ENCODE measurements at places on chromosomes 16 and 17. TPM values are rescaled to one million over a fixed set of nuclear protein-coding genes. Genes with fewer than 3 reads are reported as not detected.

DNA sequence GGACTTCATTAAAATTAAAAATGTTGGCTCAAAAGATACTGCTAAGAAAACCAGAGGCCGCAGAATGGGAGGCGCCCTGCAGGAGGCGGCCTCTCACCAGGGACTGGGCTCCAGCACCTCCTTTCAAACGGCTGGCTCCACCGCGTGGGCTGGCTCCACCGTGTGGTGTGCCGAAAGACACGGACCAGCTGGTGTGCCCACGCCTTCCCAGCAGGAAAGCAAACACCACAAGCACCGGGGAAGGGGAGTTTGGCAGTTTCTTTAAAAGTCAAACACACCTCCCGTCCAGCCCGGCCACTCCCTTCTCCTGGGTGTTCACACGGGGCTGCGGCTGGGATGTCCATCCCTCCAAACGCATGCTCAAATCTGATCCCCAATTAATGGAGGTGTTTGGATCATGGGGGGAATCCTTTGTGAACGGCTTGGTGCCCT, 13.9 kb downstream of the HAGH start:
- DNase-seq = peak; percentile 69

- DNase-seq = peak; percentile 74
Measured at GRCh38 chr17:55735731-55736405, 13.2 kb upstream of the TMEM100 start.

- DNase-seq = no peak
Measured at GRCh38 chr17:19900809-19901208, 33.1 kb upstream of the ULK2 start.

Gene CRAMP1
- 19.5 TPM for total RNA-seq

DNA sequence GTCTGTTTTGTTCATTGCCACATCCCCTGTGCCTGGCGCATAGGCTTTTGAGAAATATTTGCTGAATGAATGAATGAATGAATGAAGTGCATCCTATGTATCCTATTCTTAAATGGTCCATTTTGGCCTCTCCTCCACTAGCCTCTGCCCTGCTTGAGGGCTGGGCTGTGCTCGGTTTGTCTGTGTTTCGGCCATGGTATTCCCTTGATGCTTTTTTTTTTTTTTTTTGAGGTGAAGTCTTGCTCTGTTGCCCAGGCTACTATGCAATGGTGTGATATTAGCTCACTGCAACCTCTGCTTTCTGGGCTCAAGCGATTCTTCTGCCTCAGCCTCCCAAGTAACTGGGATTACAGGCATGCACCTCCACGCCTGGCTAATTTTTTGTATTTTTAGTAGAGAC, 110.1 kb downstream of the NTN1 start:
- DNase-seq = no peak

Gene NEUROD2
- total RNA-seq = not detected

DNA sequence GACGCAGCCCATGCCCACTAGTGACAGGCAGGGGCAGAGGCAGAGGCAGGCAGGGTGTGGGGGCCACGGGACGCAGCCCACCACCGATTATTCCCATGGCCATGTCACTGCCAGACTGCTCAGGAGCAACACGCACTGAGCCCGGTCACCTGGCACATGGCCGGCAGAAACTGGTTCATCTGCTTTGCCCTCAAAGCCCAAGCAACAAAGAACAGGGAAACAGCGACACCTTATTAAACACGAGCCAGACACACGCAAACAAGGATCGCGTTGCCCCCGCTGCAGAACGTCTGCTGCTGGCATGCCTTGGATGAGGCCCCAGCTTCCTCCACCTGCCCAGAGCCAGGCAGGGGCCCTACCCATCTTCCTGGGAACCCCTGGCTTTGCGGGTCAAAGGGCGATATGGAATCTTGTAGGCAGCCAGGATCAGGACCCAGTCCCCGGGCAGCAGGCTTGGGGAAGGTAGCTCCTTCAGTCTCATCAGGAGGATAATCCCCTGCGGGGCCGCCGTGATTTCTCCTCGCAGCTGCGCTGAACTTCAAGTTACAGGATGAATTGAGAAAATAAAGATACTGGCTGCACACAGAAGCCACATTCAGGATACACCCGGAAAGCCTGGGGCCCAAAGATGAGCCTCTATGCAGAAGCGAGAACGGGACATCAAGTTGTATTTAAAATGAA, 4.8 kb downstream of the TBC1D16 start:
- DNase-seq = no peak

- DNase-seq = no peak
Measured at GRCh38 chr17:17570798-17571716, 20.5 kb downstream of the PEMT start.

DNA sequence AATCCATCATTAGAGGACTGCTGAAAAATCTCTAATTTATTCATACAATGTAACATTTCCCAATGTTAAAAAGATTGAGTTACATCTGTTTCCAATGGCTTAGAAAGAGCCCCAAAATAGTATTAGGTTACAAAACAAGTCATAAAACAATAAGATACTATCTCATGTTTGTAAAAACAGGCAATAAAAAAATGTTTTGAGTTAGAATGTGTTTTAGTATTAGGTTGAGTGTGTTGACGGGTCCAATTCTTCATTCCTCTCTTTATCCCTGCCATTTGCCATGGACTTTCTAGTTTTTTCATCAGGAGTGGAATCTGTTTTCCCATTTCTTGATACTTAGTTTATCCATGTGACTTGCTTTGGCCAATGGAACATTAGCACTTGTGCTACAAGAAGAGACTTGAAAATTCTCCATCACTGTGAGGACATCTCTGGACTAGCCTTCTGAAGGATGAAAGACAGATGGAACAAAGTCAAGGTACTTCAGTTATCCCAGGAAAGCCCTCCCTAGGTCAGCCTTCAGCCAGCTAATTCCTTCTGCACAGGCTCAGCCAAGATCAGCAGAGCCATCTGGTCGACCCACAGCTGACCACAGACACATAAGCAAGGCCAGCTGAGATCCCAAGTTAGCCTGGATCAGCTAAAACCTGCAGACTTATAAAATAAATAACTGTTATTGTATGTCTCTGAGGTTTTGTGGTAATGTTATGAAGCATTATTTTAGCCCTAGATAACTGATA, 83.3 kb downstream of the HS3ST3A1 start:
- DNase-seq = no peak

Gene DPEP3
- 0.19 TPM for total RNA-seq

Gene SGSH
- total RNA-seq = 7.2 TPM

Gene KRT20
- total RNA-seq = not detected

DNA sequence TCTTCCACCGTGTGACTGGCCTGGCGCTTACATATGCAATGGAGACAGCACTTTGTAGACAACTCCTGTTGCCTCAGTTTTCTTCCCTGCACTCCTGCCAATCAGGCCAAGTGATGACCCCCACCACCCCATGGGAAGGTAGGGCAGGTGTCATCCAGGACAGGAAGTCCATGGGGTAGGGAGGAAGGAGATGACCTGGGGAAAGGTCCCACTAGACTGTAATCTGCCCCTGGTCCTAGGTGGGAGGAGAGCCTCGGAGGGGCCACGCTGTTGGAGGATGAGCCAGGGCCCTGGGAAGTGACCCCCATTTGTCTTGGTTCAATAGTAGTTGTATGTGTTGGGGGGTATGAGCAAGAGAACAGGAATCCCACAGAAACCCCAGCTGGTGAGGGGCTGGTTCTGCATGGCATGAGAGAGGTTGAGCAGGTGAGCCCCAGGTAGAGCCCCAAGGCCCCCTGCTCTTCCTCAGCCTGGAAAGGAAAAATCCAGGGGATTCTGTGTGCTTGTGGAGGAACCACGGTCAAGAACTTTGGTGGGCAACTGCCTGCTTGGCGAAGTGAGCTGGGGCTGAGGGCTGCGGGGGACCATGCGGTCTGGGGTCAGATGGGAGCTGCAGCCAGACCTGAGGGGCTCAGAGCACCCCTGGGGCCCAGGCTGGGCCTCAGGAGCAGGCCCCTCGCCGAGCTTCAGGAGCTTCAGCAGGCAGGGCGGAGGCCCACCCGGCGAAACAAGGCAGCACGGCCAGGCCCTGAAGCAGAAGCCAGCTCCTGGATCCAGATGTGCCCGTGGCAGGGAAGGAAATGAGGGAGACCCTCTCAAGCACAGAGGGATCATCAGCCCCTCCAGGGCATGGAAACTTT, 50.7 kb downstream of the NT5M start:
- DNase-seq = no peak

DNA sequence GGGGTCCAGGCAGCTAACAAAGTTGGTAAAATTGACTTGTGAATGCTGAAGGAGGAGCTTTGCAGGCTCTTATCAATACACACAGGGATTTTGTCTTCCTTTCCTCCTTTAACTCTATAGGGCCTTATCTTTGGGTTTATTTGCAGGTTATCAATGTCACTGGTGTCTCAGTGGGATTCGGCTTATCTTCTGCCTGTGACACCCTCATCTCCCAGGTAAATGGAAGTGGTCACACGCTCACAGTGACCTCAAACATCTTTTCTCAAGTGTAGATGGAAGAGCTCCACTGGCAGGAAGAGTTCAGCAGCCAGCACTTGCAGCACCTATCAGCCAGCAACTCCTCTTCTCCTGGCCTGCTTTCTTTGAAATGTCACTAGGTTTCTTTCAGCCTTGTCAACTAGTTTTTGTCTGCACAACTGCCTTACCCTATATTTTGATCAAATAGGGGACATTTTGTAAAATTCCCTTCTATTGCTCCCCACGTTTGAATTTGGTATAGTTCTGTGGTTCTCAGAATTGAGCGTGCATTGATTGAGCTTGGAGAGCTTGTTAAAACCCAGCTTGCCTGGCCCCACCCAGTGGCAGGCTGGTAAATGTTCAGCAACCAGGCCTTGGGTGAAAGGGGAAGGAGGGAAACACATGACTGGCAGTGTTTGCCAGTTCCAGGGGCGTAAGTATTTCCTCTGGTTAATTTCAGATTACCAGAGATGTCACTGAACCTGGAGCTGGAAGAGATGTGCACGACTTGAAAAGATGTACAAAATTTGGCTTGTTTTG, 12.8 kb downstream of the SLC47A1 start:
- DNase-seq = peak; percentile 20

DNA sequence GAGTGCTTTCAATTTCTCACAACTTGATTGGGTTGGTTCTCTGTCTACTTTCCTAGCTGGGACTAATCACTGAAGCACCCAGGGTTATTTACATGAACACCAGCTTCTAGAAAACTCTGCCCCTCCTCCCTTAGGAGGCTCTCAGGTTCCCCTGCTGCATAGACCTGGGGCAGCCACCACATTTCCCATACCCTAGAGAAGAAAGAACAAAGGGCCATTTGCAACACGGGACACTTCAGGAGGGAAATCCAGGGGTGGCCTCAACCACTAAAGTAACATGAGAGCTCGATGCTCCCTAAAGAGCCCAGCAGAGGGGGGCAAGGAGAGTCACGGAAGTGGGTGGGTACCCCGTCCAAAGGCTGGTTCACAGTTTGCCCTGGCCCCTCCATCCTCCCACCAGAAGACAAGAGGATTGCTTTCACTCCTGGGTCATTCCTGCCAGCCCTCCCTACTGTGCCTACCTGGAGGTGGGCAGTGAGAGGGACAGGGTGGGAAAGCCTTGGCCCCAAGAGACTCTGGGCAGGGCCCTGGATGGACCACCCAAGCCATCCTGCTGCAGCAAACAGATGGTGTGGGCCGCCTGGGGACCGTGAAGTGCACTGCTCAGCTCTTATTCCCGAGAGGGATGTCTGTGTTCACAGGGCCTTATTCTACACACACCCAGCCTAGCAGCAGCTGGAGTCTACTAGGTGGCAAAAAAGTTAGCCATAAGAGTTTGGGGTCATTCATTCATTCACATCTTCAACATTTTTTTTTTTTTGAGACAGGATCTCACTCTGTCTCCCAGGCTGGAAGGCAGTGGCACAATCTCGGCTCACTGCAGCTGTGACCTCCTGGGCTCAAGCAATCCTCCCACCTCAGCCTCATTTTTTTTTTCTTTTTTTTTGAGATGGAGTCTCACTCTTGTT, 392.1 kb downstream of the SOX9 start:
- DNase-seq = no peak

Gene UMOD
- not detected for total RNA-seq

Gene OR1G1
- total RNA-seq = not detected

Gene SALL1
- 70.7 TPM for total RNA-seq

GRCh38 chr16:31706925-31707324, 166.7 kb upstream of the ZNF267 start:
- no peak for DNase-seq

Gene RNF213
- 23.7 TPM for total RNA-seq

DNA sequence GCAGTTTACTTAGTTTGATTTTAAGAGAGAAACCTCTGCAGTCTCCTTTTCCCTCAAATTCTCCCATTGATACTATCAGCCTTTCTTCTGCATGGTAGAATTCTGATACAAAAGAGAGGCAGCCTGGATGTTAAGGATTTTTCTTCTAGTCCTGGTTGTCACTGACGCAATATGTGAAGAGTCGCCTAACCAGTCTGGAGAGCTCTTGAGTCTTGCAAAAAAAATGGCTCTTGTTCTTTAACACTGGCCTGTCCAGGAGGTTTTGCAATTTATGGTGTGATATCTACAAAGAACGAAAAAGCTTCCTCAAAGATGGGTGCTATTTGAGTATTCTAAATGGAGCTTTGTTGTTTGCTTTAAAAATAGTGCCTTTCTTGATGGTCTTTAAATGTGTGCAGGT, 28.9 kb downstream of the COX10 start:
- DNase-seq = no peak

Gene ROGDI
- 22.2 TPM for total RNA-seq

- no peak for DNase-seq
Measured at GRCh38 chr17:71251951-71252350, 868.9 kb upstream of the SOX9 start.

- DNase-seq = peak; percentile 49
Measured at GRCh38 chr16:58197314-58198012, 443 bp downstream of the CSNK2A2 start.

Gene PRR15L
- not detected for total RNA-seq

Gene VAT1L
- 43.8 TPM for total RNA-seq

Gene MFSD6L
- total RNA-seq = not detected

Gene SLX4
- 7.7 TPM for total RNA-seq

GRCh38 chr16:66660422-66661209, 35.9 kb downstream of the CMTM4 start:
- DNase-seq = peak; percentile 75

DNA sequence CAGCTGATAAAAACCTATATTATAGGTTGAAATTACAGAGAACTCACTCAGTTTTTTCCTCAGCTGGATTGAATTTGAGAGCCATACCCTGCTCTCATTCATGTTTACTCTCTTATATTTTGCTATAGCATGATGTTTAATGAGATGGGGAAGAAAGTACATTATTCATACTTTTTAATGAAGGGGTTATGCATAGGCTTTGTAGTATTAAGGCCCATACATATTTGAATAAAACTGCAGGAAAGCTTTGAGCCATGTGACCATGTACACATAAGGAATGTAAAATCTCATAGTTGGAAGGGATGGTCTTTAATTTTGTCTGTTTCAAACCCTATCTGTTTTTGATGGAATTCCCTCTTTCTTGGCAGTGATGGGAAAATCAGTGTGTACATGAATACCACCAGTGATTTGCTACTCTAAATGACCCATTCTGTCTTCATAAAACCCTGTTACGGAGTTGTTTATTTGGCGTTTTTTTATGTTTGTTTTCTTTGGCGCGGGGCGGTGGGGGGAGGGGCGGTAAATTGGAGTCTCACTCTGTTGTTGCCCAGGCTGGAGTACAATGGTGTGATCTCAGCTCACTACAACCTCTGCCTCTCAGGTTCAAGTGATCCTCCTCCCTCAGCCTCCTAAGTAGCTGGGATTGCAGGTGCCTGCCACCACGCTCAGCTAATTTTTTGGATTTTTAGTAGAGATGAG, 38.8 kb upstream of the RASL10B start:
- no peak for DNase-seq

Gene HLF
- 0.11 TPM for total RNA-seq
